ENCODE measurements at places on chromosomes 4 and X. TPM values are rescaled to one million over a fixed set of nuclear protein-coding genes. Genes with fewer than 3 reads are reported as not detected.

The SYTL4 gene
- 0.39 TPM for total RNA-seq

The TSPYL2 gene
- total RNA-seq, result 35.5 TPM

The PPP3CA gene
- total RNA-seq, result 33.6 TPM

The UGT2A3 gene
- not detected for total RNA-seq

All from neural progenitor cell (in vitro differentiated cells).